Hypothalamus (tissue), 51 donors: ENCODE measurements at places on chromosomes 5 and 9.

DNA sequence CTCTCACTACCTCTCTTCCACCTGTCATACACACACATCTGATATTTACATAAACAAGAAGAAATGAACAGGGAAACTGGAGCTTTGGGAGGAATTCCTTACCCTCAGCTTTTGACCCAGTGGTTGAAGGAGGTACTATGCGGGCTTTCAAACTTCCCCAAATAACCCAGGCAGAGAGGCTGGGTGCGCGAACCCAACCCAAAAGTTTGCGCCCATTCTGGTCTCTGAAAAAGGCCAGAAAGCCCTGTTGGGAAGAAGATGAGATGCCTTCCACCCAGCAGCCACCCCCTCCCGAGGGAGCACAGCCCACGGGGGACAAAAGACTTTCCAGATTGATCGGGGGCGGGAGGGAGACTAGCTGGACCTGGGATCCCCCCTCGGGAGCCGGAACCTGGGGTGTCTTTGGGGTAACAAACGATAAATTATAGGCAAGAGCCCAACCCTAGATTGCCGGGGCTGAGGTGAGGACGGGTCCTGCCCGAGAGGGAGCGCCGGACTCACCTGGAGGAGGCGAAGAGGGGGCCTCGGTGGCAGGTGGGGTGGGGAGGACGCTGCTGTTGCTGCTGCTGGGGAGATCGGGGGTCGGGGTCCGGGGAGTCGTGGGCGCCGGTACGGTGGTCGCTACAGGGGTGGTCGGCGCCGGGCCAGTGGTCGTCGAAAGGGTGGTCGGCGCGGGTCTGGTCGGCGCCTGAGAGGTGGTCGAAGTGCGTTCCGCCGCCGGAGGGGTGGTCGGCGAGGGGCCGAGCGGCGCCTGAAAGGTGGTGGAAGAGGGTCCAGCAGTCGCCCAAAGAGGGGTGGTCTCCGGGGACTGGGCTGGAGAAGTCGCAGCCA is 798 bp downstream of the MEGF9 start:
- no peak for DNase-seq

- no peak for DNase-seq
These were observed 312.2 kb downstream of the EPB41L4A start for GRCh38 chr5:112106878-112107277.

DNA sequence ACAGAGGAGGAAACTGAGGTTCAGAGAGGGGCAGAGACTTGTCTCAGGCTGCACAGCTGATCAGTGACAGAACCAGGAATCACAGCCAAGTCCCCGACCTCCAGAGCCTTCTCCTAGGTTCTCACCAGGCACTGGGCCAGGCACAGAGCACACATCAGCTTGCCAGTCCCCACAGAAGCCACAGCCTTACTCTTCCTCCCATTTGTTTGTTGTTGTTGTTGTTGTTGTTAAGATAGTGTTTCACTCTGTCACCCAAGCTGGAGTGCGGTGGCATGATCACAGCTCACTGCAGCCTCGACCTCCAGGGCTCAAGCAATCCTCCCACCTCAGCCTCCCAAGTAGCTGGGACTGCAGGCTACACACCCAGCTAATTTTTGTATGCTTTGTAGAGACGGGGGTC is 41.4 kb downstream of the NAIF1 start:
- no peak for DNase-seq

GRCh38 chr5:77181173-77181572 is 29.3 kb upstream of the PDE8B start:
- no peak for DNase-seq

GRCh38 chr9:116191576-116192415 is 38.2 kb downstream of the PAPPA start:
- no peak for DNase-seq

DNA sequence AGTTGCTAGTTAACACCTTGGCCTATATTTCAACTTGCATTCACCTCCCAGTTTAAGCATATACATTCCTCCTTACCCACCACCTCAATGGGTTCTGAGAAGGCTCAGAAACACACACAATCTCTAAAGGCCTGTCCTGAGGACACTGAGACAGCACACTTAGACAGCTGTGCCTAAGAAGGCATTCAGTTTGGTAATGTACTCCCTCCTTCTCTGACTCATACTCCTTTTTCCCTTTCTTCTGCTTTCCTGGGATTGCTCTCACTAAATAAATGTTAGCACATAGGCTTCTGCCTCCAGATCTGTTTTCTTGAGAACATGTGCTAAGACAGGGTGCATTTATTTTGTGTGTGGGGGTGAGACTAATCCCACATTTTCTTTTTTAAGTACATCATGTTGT is 456.8 kb upstream of the CDH6 start:
- DNase-seq = no peak
